ENCODE measurements at places on chromosomes 5 and 9. TPM values are rescaled to one million over a fixed set of nuclear protein-coding genes. Genes with fewer than 3 reads are reported as not detected.

The OR5C1 gene
- total RNA-seq, result not detected

The NIPSNAP3A gene
- 8.0 TPM for total RNA-seq

The LRRC19 gene
- total RNA-seq, result 0.21 TPM

- H3K36me3 ChIP-seq, result no peaks in the 10 kb centered on the region
- no peak for DNase-seq
- H3K4me1 ChIP-seq, result no peaks in the 10 kb centered on the region
- no peak overlapping the region for H3K27ac ChIP-seq
Observed at GRCh38 chr5:181001947-181002346, 13.3 kb downstream of the BTNL3 start.

- H3K4me1 ChIP-seq, result no peaks in the 10 kb centered on the region
- H3K36me3 ChIP-seq, result no peaks in the 10 kb centered on the region
- H3K27ac ChIP-seq, result no peak overlapping the region
- no peak for DNase-seq
- no peaks in the 10 kb centered on the region for H3K27me3 ChIP-seq
Observed at GRCh38 chr5:124504081-124504916, 242.1 kb downstream of the ZNF608 start.

The SLC34A3 gene
- total RNA-seq, result 0.34 TPM

DNA sequence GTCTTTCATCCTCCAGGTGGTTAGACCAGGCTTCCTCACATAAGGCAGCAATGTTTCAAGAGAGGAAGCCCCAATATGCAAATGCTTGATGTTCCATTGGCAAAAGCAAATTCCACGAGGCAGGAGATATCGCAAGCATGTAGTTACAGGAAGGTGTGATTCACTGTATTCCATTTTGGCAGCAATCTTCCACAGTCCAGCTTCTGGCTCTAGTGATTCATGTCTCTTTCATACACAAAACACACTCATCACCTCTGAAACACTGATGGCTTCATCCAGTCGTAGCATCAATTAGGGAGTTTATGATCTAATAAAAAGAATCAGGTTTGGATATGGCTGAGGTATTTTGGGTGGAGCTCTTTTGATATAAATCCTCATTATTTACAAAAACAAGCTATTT lies 552.2 kb upstream of the RIOK2 start:
- H3K27me3 ChIP-seq, result no peaks in the 10 kb centered on the region
- H3K27ac ChIP-seq, result no peak overlapping the region
- H3K36me3 ChIP-seq, result no peaks in the 10 kb centered on the region
- H3K4me1 ChIP-seq, result no peaks in the 10 kb centered on the region
- DNase-seq, result no peak

Data from Calu3 (cell line).